ENCODE measurements at places on chromosomes 6 and 20.

GRCh38 chr6:166019214-166019613 is 148.4 kb downstream of the TBXT start:
- no peak for DNase-seq

- no peak for DNase-seq
Measured at GRCh38 chr6:110687326-110687725, 127.9 kb downstream of the CDK19 start.

GRCh38 chr6:168184701-168185100 is 105.7 kb upstream of the FRMD1 start:
- DNase-seq, result no peak

GRCh38 chr6:56242346-56242745 is 5.0 kb downstream of the COL21A1 start:
- DNase-seq, result no peak

GRCh38 chr6:88547768-88548167 is 381.6 kb upstream of the CNR1 start:
- DNase-seq, result no peak

DNA sequence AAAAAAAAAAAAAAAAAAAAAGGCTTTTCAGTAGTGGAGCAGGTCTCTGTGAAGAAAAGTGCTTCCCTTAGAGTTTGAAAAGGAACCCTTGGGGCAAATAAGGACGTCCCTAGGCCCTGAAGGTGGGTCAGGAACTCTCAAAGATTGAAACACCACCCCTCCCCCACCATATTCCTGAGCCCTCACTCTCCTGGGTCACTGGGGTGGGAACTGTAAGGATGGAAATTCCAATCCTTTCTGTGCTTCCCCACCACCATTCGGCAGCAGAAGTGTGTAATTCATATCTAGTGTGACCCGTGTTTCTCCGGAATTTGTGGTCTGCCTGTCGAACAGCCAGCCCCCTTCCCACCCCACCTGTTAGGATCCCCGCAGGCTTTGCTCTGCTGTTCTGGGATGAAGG is 12.3 kb downstream of the CDYL start:
- DNase-seq, result no peak

DNA sequence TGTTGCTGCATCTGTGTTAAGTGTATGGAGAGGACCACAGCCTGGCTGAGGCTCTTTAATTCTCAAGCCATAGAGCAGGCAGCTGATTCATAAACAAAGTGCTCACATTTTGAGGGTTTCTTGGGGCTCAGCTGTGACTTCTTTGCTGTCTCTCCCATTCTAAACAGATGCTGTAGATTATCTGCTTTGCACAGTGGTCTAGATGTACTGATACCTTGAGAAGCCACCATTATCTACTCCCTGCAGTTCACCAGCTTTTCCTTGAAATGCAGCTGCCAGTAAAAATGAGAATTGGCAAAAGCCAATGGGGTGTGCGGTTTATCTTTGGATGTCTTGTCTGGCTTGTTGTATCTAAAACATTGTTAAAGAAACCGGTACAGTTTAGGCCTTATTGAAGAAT is 5.2 kb upstream of the CNR1 start:
- DNase-seq, result no peak

DNA sequence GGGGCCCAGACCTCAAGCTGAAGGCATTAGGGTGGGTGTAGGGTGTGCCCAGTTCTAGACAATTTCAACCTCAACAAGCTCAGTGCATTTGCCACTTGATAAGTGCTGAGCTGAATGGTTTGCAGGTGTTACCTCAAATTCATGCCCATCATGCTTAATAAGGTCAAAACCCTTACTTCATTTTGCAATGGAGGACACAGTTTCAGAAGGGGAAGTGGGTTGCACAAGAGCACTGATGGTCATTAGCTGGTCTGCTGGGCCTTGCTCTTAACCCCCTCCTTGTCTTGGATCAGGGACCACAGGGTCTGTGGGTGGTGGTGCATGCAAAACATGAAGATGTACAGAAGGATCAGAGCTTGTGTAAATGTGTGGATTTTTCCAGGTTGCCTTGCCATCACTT is 71.0 kb upstream of the SIRPA start:
- DNase-seq, result no peak

DNA sequence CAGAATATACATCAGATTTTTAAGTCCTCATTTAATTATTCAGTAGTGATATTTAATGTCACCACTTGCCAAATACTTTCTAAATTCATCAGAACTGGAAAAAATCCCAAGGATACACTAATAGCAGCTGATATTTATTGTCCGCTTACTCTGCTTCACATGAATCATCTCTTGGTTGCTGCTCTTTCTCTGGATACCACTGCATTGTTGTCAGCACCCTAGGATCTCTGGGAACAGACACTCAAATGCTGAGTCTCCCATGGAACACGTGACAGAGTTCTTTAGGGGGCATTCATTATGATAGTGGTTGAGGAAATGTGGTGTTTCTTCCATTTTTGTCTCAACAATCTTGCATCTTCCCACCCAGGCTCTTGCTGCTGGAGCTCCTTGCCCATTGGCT is 318.0 kb downstream of the RFPL4B start:
- DNase-seq, result no peak

DNA sequence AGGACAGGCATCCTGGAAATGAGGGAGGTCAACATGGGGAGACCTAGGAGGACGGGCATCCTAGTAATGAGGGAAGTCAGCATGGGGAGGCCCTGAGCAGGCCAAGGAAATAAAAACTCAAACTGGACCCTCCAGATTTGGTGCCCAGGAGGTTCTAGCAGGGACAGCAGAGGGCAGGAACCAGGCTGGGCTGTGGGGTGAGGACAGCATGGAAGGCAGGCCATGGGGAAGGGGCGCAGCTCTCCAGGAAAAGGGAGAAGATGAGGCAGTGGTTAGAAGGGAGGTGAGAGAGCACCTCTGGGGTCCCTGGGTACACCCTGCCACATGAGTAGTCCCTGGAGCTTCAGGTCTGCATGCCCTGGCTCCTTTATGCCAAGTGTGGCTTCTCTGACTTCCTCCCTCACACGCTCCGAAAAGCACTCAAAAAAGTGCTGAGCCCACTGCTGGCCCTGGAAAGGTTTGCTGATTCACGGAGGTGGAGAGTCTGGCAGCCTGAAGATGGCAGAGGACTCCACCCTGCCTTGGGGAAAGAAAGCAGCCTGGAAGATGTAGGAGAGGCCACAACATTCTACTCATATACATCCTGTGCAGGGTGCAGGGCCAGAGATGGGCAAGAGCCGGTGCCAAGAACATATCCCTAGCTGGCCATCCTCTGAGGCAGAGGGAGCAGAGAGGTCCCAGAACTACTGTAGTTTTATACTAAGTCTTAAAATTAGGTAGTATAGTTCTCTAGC is 154.9 kb downstream of the MRPL14 start:
- no peak for DNase-seq

- DNase-seq, result no peak
Measured at GRCh38 chr6:66538551-66539135, 831.6 kb upstream of the EYS start.

- no peak for DNase-seq
Measured at GRCh38 chr6:159043251-159043650, 1.5 kb downstream of the TAGAP start.

GRCh38 chr6:129235167-129236000 is 352.4 kb downstream of the LAMA2 start:
- no peak for DNase-seq

DNA sequence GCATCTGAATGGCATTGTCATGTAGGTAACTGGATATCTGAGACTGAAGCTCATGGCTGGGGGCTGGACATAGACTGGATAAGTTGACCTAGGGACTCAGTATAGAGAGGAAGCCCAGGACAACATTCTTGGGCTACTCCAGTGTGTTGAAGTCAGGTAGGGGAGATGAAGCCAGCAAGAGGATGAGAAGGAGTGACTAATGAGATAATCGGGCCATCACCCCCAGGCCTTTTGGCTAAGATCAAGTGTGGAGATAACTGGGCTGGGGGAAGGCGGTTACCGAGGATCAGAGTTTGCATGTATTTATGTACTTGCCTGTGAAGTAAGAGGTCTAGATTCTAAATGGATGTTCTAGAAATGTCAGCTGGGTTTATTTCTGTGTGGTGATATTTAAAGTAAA is 73.4 kb downstream of the ELOVL2 start:
- DNase-seq, result no peak

- DNase-seq, result no peak
Measured at GRCh38 chr6:151089978-151090377, 149.8 kb upstream of the AKAP12 start.

- DNase-seq, result no peak
Measured at GRCh38 chr20:37095108-37095598, 644 bp downstream of the RBL1 start.

DNA sequence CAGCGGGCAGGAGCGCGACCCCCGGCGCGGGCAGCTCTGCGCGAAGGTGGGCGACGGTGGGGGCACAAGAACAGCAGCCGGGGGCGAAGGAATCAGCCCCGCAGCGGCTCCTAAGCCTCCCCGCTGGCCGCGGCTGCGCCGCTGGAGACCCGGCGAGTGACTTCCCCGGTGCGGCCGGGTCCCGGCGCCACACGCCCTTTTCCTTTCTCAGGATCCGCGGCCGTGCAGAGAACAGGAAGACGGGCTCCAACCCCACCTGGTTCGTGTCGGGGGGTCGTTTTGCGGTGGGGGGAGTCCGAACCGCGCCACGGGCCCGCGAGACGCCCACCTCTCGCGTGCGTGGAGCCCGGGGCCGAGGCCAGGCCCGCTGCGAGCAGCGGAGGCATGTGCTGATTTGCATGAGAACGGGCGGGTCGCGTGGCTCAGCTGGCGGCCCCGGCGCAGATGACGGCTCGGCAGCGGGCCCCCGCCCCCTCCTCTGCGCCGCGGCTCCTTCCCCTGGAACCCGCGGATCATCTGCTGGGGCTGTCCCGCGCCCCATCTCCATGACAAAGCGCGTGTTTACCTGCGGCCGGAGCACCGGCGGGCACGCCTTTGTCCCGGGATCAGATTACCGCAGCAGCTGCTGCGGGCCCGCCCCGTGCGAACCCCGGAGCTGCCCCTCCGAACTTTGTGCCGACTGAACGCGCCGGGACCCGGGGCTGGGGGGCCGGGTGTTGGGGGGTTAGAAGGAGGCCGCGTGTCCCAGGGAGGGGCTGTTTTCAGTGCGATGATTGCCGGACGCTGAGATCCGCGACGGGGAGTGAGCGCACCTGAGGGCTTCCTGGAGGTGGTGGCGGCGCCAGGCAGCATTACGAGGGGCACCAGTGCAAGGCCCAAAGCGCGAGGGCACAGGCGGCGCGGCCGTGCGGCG is 4.9 kb upstream of the DLL1 start:
- peak; percentile 64 for DNase-seq

- peak; percentile 62 for DNase-seq
Measured at GRCh38 chr6:24974182-24975171, 38.7 kb upstream of the RIPOR2 start.

GRCh38 chr20:2224368-2224639 is 71.5 kb upstream of the TGM3 start:
- no peak for DNase-seq

- no peak for DNase-seq
Measured at GRCh38 chr6:44023586-44024454, 103.4 kb downstream of the MRPL14 start.
